ENCODE measurements at places on chromosomes 6 and 20. TPM values are rescaled to one million over a fixed set of nuclear protein-coding genes. Genes with fewer than 3 reads are reported as not detected.

- DNase-seq: no peak
Measured at GRCh38 chr20:61523145-61523544, 271.1 kb downstream of the CDH4 start.

DNA sequence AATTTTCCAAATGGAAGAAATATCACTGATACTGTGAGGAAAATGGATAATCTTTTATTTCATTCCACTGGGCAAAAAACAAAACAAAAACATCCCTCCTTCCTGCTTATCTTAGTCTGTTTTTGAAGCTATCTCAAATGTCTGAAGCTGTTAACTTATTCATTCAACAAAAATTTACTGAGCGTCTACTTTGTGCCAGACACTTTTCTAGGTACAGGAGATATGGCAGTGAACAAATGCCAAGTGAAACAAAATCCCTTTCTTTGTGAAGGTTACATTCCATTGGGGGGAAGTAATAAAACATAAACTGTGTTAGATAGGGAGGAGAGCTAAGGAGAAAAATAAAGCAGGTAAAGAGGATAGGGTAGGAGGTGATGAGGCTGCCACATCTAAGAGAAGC lies 47.5 kb downstream of the TNFRSF21 start:
- no peak for DNase-seq

DNA sequence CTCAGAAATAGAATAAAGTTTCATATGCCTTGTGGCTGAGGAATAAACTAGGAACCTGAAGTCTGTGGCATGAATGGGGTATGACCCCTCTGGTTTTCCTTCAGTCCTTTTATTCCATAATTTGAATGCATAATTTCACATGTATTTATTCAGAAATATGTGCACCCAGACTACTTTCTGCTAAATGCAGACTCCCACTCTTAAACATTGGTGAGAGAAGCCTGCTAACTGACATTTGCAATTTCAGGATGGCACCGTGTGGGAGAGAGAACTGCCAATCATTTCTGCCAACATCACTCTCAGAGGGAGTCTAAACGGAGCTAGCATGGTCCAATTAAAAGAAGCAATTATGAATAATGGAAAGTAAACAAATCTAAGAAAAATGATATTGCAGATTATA lies 141.3 kb downstream of the ADGRB3 start:
- DNase-seq: no peak

GRCh38 chr6:167501831-167502385 lies 177.0 kb downstream of the TTLL2 start:
- no peak for DNase-seq

DNA sequence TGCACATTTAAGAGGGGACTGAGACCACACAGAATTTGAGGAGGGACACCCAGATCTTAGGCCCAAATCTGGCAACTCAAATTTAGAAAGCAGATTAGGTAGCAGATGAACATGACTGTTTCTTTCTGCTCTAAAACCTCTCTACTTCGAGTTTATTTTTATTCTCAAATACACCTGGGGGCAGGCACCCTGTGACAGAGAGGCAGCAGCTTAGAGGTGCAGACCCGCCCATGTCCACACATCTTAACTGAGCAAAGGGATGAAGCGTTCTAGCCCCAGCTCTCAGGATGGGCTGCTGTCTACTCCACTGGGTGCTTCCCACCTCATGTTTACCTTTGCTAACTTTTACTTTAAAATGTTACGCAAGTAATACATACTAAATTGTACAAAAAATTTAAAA lies 125.0 kb downstream of the SLC23A2 start:
- no peak for DNase-seq

- no peak for DNase-seq
Measured at GRCh38 chr20:25457886-25458680, 50.6 kb downstream of the GINS1 start.

- DNase-seq: no peak
Measured at GRCh38 chr6:125863023-125863422, 72.3 kb downstream of the NCOA7 start.

DNA sequence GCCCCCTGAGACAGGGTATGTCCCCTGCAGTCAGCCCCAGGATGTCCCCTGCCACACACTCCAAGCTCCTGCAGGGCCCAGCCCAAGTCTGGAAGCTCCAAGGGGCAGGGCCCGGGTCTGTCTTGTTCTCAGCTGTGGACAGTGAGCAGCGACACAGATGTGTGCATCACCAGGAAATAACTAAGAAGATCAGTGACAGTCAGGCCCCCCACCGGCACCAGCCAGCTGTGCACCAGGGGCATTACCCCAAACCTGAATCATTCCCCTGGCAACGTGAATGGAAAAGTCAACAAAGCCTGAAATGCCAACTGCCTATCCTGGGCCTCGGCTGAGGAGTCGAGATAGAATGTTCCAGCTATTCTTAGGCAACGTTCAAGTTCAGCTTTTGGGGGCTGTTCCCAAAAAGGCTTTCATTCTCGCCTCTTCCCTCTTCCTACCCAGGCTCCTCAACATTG lies 105.0 kb downstream of the PREX1 start:
- DNase-seq: no peak

GRCh38 chr6:56963043-56963442 lies 8.1 kb downstream of the BEND6 start:
- DNase-seq: no peak

DNA sequence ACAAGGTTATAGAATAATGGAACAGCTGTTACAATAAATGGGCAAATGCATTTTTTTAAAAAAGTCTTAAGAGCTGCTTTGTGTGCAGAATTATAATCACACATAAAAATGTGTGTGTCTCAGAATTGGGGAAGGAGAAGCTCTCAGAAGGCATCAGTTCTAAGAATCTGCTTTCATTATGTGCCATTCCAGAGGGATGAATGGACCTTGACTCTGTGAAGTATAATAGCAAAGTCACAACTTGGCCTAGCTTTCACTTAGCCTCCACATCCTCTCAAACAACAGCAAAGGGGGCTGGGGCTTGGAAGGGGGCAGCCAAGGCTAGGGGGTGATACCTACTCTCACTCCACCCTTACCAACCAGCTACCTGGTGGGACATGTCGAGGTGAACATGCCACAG lies 265.0 kb downstream of the CDC5L start:
- DNase-seq: no peak

DNA sequence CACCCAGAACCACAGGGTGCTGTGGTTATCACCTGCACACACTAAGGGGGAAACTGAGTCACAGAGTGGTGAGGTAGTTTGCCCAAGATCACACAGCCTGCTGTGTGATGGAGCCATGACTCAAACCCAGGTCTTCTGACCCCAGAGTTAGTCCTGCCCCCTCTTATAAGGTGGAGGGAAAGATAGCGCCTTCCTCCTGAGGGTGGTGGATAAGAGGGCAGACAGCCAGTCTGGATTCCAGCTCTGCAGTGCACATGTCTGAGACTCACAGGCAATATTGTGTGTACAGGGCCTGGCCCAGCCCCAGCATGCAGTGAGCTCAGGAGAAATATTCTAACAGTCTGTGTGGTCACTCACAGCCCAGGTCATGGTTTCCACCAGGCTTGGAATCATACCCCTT lies 393.7 kb downstream of the CDH4 start:
- no peak for DNase-seq

GRCh38 chr6:164195278-164195941 lies 780.9 kb downstream of the QKI start:
- DNase-seq: no peak

DNA sequence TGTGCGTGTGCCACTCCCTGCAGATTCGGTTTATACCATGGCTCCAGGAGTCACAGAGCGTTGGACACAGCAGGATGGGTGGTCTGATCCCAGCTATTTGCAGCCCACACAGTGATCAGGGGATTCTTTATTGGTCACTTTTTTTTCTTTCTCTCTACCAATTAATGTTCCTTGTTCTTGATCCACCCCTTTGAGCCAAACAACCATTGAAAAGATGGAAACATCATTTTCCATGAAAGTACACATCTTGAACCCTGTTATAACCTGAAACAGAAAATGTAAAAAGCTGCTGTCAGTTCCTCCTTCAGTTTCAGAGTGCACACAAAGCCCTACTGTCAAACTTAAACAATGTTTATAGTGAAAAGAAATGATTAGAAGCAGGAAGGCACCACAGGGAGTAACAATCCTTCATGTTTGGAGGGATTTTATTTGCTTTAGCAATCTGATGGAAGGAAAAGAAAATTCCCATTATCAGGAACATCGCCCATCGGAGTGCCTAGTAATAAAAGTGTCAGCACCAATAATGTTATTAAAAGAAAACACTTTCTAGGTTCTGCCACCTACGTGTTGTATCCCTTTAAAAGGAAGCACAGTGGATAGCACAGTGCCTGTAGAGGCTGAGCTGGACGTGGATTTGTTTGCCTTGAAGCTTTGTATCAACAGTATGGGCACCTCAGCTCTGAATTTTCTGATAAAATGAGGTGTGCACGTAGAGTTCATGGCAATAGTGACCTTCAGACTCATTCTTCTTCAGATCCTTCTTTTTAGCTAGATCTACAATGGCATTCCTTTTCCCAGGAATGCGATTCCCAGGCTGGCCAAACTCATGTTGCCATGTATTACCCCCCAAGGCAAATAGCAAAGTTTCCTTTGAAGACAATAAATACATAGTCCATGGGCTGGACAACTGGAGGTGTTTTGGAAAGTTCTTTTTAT lies 16.1 kb upstream of the THBD start:
- DNase-seq: no peak

GRCh38 chr6:150435832-150436231 lies 67.0 kb downstream of the IYD start:
- no peak for DNase-seq

GRCh38 chr20:45032781-45033180 lies 66.5 kb downstream of the STK4 start:
- no peak for DNase-seq

DNA sequence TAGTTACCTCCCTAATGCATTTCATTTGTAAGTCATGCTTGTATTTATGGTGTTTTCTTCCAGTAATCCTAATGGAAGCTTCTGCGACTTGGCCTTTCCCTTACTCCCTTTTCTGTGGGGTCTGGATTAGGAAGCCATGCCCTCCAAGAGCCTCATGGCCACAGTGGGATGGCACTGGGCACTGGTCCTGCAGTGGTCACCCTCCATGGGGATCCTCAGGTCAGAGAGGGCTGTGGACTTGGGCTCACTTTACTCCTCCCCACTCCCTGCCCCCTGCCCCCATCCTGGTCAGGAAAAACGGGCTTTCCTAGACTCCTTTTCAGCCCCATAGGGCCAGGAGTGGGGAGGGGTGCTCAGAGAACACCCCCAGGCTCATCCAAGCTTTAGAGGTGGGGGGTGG lies 49.9 kb downstream of the EBF4 start:
- DNase-seq: no peak

DNA sequence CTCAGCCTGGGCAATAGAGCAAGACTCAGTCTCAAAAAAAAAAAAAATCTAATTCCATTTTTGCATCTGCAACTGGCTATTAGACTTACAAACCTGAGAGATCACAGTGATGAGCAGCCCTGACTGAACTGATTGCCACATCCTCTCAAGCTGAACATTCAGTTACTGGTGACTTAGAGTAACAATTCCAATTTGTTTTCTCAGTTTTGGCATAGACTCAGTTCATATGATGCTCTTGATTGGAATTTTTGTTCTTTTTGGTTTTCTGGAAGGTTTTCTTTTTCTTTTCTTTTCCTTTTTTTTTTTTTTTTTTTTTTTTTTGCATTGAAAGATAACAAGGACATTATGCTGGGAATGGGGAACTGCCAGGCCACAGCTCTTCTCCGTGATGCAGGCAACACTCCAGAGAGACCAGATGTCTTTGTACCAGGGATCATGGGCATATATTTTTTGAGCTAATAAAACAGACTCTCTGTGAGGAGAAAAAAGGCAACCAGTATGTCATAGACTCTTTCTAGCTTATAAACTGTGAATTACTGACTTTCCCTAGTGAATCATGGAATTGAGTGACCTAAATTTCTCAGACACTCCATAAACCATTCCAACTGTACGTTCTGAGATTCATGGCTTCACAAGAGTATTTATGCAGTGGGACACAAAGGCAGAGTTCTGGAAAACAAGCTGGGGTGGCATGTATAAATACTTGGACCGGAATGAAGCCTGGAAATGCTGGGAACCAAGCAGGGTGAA lies 86.0 kb upstream of the SLC2A12 start:
- DNase-seq: no peak

- no peak for DNase-seq
Measured at GRCh38 chr6:46080111-46080510, 49.7 kb upstream of the ENPP4 start.

DNA sequence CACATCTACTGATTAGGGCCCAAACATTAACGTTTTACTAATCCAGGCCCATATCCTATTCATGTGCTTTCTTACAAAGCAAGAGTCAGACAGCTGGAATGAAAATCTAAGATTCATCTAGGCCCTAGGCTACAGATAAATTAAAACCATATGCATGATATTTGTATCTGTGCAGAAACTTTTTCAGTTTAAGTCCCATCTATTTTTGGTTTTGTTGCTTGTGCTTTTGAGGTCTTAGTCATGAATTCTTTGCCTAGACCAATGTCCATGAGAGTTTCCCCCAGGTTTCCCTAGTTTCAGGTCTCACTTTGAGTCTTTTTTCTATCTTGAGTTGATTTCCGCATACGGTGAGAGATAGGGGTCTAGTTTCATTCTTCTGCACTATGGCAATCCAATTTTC lies 20.2 kb downstream of the ADNP start:
- no peak for DNase-seq

DNA sequence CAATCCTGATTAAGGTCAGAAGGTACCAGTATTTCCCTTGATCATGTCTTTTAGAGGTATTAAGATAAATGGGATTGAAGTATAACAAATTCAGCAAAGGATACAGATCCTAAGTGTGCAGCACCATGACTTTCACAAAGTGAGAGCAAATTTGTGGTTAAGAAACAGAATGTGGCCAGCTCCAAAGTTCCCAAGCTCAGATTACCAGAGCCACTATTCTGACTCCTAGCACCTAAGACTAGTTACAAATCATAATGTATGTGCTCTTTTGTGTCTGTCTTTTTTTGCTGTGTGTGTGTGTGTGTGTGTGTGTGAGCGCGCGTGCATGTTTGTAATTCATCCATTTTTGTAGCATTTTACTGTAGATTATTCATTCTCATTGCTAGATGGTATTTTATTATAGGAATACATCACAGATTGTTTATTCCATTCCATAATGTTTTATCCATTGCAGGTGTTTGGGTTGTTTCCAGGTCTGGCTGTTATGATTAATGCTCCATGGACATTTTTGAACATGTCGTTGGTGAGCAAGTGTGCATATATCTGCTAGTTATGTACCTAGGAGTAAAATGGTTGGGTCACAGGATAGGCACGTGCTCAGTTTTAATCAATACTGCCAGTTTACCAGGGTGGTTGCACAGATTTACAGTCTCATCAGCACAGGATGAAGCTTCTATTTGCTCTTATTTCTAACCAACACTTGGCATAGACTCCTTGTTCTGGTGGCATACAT lies 314.0 kb upstream of the JAG1 start:
- DNase-seq: no peak

GRCh38 chr20:61311656-61312387 lies 59.8 kb downstream of the CDH4 start:
- DNase-seq: no peak

GRCh38 chr6:89035252-89036101 lies 45.1 kb upstream of the PNRC1 start:
- peak; percentile 77 for DNase-seq

Gene SPEF1
- total RNA-seq: 0.47 TPM

Gene DNMT3B
- total RNA-seq: 0.92 TPM

Gene CD93
- 78.0 TPM for total RNA-seq

Gene POFUT1
- total RNA-seq: 31.1 TPM

Gene B3GAT2
- total RNA-seq: not detected

Gene MC3R
- not detected for total RNA-seq

Gene DEF6
- total RNA-seq: 1.8 TPM

Gene SAPCD1
- total RNA-seq: 0.95 TPM

Gene PLCB4
- total RNA-seq: 27.5 TPM

Gene IP6K3
- 24.6 TPM for total RNA-seq

Gene METTL24
- 1.1 TPM for total RNA-seq

Gene IL17A
- total RNA-seq: not detected

Gene ELOVL2
- 0.74 TPM for total RNA-seq

Gene AGPAT4
- 2.1 TPM for total RNA-seq

Gene OR10C1
- not detected for total RNA-seq

Measured in heart right ventricle (tissue), 16 donors.